Stimulated activated CD4-positive, alpha-beta T cell treated with anti-CD3 and anti-CD28 coated beads, Interleukin-15, amount 100 ng/mL, for 1 hour (primary cell): ENCODE measurements at places on chromosomes 2 and 18.

- DNase-seq, result no peak
These were observed 41.9 kb downstream of the TMEM247 start for GRCh38 chr2:46521215-46521683.

DNA sequence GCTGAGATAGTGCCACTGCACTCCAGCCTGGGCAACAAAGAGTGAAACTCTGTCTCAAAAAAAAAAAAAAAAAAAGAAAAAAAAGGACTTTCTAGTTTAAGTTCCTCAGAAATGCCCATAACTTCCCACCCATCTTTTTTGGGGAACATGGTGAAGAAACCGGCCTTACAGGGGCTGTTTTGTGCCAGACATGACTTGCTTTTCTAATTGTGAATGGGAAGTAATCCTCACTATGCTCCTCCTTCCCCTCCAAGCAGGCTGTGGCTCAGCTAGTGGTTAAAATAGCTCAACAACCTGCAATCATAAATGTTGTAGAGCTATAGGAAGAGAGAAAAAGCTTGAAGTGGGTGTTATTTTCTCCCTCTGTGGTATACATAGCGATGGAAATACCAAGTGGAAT lies 34.1 kb upstream of the OLA1 start:
- no peak for DNase-seq

GRCh38 chr18:60446821-60447220 lies 74.2 kb upstream of the MC4R start:
- DNase-seq, result no peak

GRCh38 chr2:7557376-7557775 lies 640.2 kb downstream of the RNF144A start:
- no peak for DNase-seq

DNA sequence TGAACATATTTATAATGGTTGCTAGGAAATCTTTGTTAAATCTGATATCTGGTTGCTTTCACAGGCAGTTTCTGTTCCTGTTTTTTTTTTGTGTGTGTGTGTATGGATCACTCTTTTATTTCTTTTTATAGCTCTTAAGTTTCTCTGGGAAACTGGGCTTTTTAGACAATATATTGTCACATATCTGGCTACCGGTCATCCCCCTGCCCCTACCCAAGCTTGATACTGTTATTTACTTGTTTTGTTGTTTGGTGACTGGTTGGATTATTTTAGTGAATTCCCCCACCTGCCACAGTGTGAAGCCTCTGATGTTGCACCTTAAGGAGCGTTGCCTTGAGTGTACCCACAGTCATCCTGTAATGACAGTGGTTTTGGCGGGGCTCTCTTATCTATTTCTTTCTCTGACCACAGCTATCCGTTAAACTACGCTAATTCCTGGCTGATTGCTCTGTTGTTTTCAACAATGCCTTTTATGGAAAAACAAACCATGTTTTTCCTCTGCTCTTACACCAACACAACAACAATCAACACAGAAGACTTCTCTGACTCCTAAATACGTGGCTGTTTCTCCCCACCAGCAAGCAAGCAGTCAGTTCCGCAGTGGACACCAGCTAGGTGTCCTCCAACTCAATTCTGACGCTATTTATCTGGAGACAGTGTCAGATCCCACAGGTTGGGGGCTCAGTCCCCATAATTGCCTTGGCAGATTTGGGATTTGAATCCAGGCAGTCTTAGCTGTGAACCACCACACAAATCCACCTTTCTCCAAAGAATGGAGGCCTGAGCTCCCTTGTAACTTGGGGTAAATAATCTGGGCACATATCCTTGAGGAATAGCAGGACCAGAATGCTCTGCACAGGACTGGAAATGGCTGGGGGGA lies 10.9 kb downstream of the GNLY start:
- no peak for DNase-seq

GRCh38 chr18:76619621-76620315 lies 124.7 kb upstream of the ZNF516 start:
- DNase-seq, result no peak

GRCh38 chr2:31267437-31268120 lies 33.6 kb downstream of the EHD3 start:
- DNase-seq, result no peak

DNA sequence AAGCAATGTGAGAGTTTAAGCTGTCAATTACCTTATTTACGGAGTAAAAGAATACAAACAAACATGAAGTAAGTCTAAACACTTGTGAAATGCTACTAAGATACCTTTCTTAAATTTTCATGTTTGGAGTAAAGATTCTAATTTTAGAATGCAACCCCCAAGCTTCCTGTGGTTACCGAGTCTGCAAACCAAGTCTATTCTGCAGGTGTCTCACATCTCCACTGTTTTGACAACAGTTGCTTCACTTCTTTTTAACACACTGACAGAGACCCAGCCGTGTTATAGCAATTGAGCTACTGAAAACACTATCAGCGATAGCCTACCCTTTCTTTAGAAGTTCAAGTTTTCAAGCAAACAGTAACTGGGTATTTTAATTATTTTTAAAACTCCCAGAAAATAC lies 608.3 kb downstream of the ERBB4 start:
- no peak for DNase-seq

- no peak for DNase-seq
These were observed 395.6 kb upstream of the HS6ST1 start for GRCh38 chr2:128714285-128714684.

GRCh38 chr2:31413025-31413424 lies 1.5 kb downstream of the XDH start:
- no peak for DNase-seq

DNA sequence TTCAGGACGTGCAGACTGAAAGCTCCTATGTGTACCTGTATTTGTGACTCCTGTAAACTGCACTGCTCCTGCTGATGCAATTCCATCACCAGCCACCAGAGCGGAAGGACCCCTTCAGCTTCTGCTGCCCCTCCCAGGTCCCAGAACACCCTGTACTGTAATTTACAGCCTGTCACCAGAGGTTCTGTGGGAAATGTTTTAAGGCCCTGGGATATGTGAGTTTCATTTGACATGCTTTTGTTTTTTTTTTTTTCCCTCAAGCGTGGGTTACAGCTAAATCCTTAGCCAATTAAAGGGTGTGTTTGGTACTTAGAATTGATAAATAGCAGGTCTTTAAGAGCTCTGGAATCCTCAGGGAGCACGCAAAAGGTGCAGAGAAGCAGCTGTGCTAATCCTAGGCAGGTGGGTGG lies 79.4 kb downstream of the KCTD1 start:
- DNase-seq, result no peak

DNA sequence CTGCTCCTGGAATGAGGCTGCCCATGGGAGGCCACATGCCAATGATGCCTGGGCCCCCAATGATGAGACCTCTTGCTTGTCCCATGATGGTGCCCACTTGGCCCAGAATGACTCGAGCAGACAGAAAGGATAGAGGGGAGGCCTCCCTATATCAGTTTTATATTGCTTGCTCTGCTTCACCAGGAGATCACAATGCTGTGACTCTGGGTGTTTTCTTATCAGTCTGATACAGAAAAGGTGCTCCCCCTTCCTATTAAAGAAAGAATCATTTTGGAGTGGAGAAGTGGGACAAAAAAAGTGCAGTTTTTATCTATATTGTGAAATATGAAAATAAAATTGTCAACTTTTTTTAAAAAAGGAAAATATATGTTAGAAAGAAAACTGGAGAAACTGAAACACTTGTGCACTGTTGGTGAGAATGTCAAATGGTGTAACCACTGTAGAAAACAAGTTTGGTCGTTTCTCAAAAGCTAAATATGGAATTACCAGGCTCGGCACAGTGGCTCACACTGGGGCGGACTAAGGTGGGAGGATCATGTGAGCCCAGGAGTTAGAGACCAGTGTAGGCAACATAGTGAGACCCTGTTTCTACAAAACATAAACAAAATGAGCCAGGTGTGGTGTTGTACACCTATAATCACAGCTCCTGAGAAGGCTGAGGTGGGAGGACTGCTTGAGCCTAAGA lies 21.8 kb downstream of the LPIN2 start:
- DNase-seq, result no peak

DNA sequence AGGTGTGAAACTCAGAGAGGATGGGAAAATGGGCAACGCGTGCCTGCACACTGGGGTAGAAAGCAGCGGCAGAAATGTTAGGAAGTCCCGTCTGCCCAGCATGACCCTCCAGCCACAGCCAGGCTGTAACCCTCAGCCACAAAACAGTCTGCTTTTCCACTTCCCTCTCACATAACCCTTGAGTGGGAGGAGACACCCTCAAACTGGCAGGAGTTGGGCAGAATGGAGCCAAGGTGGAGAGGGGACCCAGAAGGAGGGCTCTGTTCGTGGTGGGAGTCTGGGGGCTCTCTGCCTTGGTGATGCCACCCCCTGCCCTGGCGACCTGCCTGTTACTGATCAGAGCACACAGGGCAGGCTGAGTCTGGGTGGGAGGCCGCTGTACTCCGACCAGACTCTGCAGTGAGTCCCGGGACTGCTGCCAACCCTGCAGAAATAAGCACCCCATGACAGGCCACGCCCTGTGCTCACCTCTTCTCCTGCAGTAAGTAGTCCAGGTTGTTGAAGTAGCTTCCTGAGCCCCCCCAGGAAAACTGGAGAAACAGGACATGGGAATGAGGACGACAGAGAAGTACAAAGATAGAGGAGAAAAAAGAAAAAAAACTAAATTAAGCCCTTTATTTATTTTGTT lies 16.0 kb downstream of the FAM178B start:
- no peak for DNase-seq

DNA sequence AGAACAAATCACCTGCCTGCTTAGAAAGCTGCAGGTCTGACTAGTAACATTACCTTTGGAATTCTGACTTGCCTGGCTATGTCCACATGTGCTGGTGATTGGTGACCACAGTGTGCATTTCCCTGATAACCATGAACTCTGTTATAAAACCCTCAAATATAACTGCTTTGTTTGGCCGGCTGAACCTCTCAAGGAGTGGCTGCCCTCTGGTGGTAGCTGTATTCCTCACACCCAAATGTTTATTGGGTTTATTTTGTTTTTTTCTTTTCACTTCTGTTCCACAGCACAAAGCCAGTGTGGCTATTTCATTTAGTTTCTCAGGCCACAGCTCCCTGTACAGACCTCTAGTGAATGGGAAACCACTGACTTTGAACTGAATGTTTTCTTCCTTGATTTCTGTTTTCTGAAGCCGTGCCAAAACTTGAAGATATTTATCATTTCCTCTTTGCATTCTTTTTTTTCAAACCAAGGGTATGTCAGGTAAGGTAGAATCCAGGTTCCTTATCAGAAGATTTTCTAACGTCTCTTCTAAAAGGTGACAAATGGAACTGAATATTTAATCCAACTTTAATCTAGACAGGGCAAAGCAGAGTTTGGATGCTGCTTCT lies 549.0 kb upstream of the VRK2 start:
- no peak for DNase-seq

GRCh38 chr2:141079231-141079630 lies 1051.6 kb downstream of the LRP1B start:
- no peak for DNase-seq

GRCh38 chr2:236632295-236633218 lies 62.9 kb downstream of the ACKR3 start:
- no peak for DNase-seq

GRCh38 chr2:80112790-80113189 lies 191.8 kb downstream of the LRRTM1 start:
- no peak for DNase-seq

- no peak for DNase-seq
These were observed 4.7 kb downstream of the MYOM1 start for GRCh38 chr18:3214855-3215637.

DNA sequence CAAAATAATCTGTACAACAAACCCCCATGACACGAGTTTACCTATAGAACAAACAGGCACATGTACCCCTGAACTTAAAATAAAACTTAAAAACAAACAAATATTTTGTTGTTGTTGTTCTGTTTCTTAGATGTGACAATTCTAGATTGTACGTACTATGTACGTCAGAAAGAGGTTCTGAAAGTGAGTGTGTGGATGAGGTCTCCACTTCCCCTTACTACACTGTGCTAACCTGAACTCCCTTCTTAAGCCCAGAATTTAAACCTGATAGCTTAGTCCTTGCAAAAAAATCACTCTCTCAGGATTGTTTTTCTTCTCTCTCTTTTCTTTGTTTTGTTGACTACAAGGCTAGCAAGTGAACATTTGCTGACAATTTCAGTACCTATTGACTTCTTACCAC lies 581.6 kb downstream of the LRRTM4 start:
- DNase-seq, result no peak

- no peak for DNase-seq
These were observed 548.5 kb upstream of the SYT4 start for GRCh38 chr18:43825768-43826167.

- DNase-seq, result no peak
These were observed 560.5 kb upstream of the ZEB2 start for GRCh38 chr2:145080426-145080825.

DNA sequence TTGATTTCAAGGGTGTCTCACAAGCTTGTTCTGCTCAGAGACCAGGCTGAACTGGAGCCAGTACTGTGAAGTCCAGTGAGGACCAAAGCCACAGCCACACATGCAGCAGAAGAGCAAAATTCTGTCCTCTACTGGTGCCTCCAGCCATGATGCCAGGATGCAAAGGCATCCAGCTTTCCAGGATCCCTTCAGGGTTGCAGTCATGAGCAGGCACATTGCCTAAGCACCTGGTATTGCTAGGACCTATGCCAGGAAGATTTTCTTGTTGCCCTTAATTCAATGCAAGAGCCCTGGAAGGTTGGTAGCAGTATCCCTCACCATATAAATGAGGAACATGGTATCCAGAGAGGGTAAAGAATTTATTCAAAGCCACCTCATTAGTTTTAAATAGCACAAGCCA lies 78.9 kb upstream of the CYRIA start:
- no peak for DNase-seq
